ENCODE measurements at places on chromosomes 1 and 21. TPM values are rescaled to one million over a fixed set of nuclear protein-coding genes. Genes with fewer than 3 reads are reported as not detected.

Gene OLIG2
- 2.0 TPM for total RNA-seq

DNA sequence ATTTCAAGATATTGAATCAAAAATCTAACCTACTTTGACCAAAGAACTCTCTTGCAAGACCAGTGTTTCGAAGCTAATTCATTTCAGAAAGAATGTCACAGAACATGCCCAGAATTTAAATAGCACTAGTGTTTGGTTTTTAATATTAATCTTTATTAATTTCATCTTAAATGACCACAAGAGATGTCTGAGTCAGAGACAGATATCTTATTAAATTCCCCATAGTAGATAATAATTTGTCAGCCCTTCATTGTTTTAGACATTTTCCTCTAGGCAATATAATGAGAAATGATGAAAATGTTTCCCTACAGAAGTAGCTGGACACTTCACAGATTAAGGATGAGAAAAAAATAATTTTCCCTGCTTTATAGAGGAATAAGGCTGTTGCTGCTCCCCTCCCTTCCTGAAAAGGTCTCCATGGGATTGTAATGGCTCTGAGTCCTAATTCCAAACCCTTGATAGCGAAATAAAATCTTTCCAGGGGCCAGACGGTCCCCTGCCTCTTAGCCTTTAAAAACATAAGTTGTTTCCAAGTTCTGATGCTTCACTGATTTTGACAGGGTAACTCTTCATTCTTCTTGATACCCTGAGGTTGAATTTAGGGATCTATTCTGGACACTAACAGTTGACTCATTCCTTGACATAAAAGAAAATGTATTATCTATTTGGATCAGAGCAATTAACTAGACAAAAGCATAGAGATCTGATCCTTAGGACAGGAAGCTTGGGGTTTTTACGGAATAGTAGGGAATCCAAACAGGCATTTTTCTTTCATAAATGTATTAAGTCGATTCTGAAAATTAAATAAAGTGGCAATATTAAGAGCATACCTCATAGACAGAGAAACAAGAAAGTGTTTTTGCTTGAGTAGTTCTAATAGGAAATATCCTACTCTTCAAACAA, 820.8 kb downstream of the BRINP3 start:
- DNase-seq, result no peak
- H3K36me3 ChIP-seq, result no peaks in the 10 kb centered on the region
- H3K27ac ChIP-seq, result no peak overlapping the region
- H3K27me3 ChIP-seq, result no peaks in the 10 kb centered on the region
- no peaks in the 10 kb centered on the region for H3K4me1 ChIP-seq

DNA sequence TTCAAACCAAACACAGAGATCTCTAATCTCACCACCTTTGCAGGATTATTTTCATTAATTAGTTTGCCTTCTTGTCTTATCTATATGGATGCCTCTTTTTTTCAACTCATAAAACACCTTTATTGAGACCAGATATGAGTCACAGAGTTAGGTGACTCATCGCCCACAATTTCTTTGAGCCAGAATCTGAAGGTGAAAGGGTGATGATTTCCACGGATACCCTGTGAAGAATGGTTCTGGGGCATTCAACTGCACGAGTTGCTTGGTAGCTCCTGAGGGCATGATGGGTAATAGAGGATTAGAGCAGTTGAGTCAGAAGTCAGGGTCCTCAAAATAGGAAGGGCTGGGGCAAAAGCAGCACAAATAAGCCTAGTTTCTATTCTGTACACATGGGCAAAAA, 128.2 kb downstream of the TBX19 start:
- no peaks in the 10 kb centered on the region for H3K27me3 ChIP-seq
- H3K4me3 ChIP-seq, result no peak overlapping the region
- H3K27ac ChIP-seq, result no peak overlapping the region
- peaks cover 11% of the 10 kb centered on the region for H3K36me3 ChIP-seq
- DNase-seq, result no peak
- H3K4me1 ChIP-seq, result no peaks in the 10 kb centered on the region

GRCh38 chr1:11784993-11785769, 20.6 kb downstream of the MTHFR start:
- no peak overlapping the region for H3K27ac ChIP-seq
- no peaks in the 10 kb centered on the region for H3K27me3 ChIP-seq
- peak; percentile 93 for DNase-seq
- no peak overlapping the region for H3K4me3 ChIP-seq
- H3K36me3 ChIP-seq, result peaks cover under 1% of the 10 kb centered on the region
- peaks cover 6% of the 10 kb centered on the region for H3K4me1 ChIP-seq

DNA sequence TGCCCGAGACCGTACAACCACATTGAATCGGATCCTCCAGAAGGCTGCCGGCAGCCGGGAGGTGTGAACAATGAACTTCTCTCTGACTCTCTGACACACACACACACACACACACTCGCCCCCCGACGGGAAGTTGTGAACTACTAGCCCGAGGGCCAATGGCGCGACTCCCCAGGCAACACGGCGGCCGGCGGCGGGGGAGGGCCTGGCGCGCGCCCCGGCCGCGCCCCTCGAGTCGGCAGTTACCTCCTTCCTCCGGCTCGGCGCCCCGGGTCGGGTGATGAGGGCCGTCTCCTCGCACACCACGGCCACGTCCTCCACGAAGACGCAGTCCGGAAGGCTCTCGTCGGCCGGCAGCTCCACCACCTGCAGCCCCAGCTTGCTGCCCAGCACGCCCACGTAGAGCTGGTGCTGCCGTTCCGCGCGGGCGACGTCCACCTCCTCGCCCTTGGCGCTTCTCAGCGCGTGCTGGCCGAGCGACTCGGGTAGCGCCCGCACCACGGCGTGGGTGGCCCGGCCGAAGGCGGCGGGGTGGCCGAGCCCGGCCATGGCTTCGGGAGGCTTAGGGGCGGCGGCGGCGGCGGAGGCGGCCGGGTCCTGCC, 361 bp downstream of the DDAH1 start:
- H3K27ac ChIP-seq, result no peak overlapping the region
- H3K36me3 ChIP-seq, result no peaks in the 10 kb centered on the region
- peak overlapping the region; percentile 61 for H3K4me3 ChIP-seq
- peak; percentile 72 for DNase-seq
- no peaks in the 10 kb centered on the region for H3K4me1 ChIP-seq

All from H9 (cell line).